ENCODE measurements at places on chromosomes 1 and 21. TPM values are rescaled to one million over a fixed set of nuclear protein-coding genes. Genes with fewer than 3 reads are reported as not detected.

Gene GPR153
- 25.0 TPM for total RNA-seq

Gene BOLA1
- 11.7 TPM for total RNA-seq

DNA sequence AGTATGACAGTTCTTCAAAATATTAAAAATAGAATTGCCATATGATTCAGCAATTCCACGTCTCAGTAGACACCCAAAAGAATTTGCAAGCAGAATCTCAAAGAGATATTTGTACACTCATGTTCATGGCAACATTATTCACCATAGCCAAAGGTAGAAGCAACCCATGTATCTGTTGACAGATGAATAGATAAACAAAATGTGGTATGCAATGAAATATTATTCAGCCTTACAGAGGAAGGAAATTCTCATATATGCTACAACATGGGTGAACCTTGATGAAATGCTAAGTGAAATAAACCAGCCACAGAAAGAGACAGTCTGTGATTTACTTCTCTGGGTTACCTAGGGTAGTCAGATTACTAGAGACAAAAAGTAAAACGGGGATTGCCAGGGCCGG, 47.0 kb downstream of the NAV1 start:
- H3K27ac ChIP-seq, result no peak overlapping the region
- DNase-seq, result no peak
- H3K4me3 ChIP-seq, result no peak overlapping the region

GRCh38 chr1:174080819-174081218, 58.7 kb upstream of the RC3H1 start:
- no peaks in the 10 kb centered on the region for H3K36me3 ChIP-seq
- no peak for DNase-seq
- no peak overlapping the region for H3K27ac ChIP-seq
- no peaks in the 10 kb centered on the region for H3K27me3 ChIP-seq
